ENCODE measurements at places on chromosomes 12 and 14.

- DNase-seq: no peak
Observed at GRCh38 chr14:86938320-86938719, 1054.7 kb downstream of the GALC start.

DNA sequence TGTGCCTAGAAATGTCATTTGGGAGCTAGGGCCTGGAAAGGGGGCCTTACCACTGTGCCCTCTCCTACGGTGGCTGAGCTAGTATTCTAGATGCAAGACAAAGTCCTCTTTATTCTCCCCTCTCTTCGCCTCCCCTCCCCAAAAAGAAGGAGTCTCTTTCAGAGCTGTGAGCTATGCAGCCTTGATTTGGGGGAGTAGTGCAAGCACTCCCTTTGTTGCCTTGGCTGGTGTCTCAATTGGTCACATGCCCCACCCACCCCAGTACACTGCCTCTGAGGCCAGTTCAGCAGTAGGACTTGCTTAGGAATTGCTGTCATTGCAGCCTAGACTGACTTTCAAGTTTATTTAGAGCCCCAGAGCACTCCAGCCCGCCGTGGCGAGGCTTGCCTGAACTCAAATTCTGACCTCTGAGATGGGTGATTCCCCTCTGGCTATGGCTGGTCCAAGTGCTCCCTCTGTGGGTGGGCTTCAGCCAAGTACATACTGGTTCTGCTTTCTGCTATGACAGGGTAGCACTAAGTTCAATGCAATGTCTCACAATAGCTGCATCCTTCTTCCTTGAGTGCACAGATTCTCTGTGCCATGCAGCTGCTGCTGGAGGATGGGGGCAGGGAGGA lies 37.0 kb upstream of the FBXO33 start:
- DNase-seq: no peak

GRCh38 chr12:98185606-98186005 lies 329.8 kb upstream of the TMPO start:
- no peak for DNase-seq

DNA sequence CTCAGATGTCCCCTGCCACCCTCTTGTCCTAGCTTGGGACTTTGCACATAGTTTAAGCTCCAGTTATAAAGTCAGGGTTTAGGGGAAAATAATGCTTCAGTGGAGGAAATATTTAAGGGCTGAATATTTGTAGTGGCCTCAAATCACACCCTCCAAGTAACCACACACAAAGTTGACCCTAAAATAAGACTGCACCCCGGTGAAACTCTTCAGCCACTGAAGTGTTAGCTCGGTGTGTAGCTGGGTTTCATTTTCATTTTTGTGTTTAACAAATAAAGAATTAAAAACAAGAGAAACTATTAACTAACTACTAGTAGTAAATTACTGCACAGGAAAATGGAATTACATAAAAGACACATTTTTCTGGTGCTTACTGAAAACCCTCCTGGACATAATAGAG lies 14.8 kb upstream of the BCL11B start:
- DNase-seq: no peak

GRCh38 chr12:24582954-24583601 lies 365.8 kb downstream of the BCAT1 start:
- no peak for DNase-seq

- DNase-seq: no peak
Observed at GRCh38 chr14:74891870-74892269, 10.2 kb downstream of the DLST start.

DNA sequence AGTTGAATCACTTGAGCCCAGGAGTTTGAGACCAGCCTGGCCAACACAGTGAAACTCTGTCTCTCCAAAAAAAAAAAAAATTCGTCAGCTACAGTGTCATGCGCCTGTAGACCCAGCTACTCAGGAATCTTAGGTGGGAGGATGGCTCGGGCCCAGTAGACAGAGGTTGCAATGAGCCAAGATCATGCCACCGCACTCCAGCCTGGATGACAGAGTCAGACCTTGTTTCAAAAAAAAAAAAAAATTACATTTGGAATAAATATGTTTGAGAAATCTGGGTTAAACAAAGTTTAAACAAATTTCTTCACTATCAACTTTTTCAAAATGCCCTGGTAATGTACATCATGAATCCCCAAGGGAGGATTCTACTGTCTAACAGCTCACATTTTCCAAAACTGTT lies 187.0 kb upstream of the RASSF8 start:
- DNase-seq: no peak

- DNase-seq: no peak
Observed at GRCh38 chr14:63155511-63156185, 48.6 kb upstream of the RHOJ start.

DNA sequence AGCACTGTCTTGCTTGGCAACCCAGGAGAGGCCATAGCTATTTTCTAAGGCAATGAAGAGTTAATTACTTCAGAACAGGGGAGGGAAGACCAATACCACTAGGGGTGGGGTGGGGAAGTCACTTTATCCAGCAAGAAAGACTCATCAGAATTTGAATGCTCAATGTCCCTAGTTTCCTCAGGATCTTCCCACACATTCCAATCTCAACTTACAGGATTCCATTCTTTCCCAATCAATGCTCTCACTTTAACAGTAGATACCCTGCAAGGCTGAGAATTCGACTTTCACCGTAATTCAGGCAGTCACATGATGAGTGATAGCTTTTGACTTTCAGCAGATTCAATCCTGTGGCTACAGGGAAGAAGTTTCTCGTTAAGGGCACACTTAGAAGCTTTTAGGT lies 526.6 kb upstream of the SEL1L start:
- no peak for DNase-seq

Measured in stimulated activated CD4-positive, alpha-beta T cell treated with anti-CD3 and anti-CD28 coated beads, TNF-alpha, amount 100 ng/mL, for 1 hour (primary cell).